ENCODE measurements at places on chromosomes 1 and 21. TPM values are rescaled to one million over a fixed set of nuclear protein-coding genes. Genes with fewer than 3 reads are reported as not detected.

Gene DENND4B
- 15.4 TPM for total RNA-seq

Gene LRRC53
- not detected for total RNA-seq

Gene FUCA1
- 17.7 TPM for total RNA-seq

Gene RNU1-1
- not detected for total RNA-seq

Gene SPATA21
- not detected for total RNA-seq

Gene LCE3D
- total RNA-seq = 0.32 TPM

Gene EPHA10
- not detected for total RNA-seq

Gene HSD3B2
- not detected for total RNA-seq

Gene LRRN2
- not detected for total RNA-seq
